Mucosa of descending colon (tissue), 3 donors: ENCODE measurements at places on chromosomes 11 and 22.

DNA sequence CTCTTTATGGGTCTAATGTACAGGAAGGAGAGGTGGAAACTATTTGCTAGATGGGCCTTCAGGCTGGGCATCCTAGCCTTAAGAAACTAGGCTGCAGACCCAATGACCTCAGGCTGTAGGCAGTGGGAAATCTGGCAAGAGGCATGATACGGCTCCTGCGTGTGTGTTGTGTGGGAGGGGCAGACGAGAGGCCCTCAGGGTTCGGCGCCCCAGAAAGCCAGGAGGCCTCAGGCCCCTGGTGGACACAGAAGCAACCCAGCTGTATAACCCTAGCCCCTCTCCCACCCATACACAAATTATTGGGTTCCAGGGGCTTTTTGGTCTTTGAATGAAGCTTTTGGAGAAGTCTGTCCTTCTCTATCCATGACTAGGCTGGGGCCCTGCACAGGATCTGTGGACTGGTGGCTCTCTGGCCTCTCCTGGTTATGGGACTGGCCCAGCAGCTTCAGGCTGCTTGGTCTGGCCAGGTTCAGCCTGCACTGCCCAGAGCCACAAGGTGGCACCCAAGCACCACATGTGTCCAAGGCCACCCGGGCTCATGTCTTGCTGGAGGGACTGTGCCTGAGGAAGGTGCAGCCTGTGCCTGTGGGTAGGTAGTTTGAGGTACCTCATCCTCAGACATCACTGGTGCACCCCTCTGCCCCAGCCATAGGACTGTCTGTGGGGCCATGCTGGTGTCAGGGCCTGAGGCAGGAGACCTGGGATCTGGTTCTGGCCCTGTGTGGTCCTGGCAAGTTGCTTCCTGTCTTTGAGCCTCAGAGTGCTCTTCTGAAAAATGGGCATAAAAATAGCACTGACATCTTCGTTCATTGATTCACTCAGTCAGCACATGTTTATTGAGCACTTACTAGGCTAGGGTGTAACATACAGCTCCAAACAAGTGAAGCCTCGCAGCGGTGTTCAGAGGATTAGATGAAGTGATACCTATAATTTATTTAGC lies 87.5 kb downstream of the RRM1 start:
- peak; percentile 75 for DNase-seq

DNA sequence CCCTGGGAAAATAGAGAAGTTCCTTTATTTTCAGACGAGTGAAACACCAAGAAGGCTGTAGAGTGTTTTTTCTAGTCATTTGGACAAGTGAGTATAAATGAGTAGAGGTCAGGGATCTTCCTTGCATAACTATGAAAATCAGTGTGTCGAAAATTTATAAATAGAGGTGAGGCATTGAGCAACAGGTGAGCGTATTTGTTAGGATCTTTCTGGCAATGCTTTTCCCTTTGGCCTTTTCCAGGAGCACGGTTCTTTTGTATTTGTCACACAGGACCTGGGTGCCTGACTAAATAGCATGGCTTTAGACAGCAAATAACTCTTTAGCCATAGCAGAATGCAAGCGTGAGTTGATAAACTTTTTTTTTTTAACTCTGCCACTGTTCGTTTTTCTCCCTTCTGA lies 19.6 kb upstream of the ARHGAP42 start:
- no peak for DNase-seq

- DNase-seq = no peak
Measured at GRCh38 chr11:2015025-2015424, 17.4 kb upstream of the H19 start.

- no peak for DNase-seq
Measured at GRCh38 chr22:22554587-22555284, 4.3 kb downstream of the PRAME start.

GRCh38 chr11:16857186-16857585 lies 118.7 kb downstream of the C11orf58 start:
- DNase-seq = no peak

- peak; percentile 65 for DNase-seq
Measured at GRCh38 chr11:2886191-2886894, 768 bp upstream of the CDKN1C start.

- no peak for DNase-seq
Measured at GRCh38 chr11:107675902-107676301, 36.0 kb downstream of the SLN start.

DNA sequence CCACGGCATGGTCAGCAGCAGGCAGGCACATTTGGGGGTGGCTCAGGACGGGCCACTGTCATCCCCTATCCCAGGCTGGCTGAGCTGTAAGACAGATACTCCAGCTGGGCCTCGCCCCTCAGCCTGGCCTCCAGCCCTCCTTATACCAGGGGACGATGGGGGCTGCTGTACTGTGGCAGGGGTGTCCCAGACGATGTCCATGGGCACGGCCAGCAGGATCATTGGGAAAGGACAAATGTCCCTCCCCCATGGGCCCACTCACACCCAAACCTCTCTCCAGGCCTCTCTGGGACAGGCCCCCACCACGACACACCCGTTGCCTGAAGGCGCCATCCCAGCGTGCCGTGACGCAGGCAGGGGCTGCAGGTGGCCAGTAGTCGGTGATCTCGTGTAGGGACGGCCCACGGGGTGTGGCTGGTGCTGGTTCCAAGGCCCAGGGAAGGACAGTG lies 1.5 kb upstream of the IL17REL start:
- DNase-seq = peak; percentile 25

DNA sequence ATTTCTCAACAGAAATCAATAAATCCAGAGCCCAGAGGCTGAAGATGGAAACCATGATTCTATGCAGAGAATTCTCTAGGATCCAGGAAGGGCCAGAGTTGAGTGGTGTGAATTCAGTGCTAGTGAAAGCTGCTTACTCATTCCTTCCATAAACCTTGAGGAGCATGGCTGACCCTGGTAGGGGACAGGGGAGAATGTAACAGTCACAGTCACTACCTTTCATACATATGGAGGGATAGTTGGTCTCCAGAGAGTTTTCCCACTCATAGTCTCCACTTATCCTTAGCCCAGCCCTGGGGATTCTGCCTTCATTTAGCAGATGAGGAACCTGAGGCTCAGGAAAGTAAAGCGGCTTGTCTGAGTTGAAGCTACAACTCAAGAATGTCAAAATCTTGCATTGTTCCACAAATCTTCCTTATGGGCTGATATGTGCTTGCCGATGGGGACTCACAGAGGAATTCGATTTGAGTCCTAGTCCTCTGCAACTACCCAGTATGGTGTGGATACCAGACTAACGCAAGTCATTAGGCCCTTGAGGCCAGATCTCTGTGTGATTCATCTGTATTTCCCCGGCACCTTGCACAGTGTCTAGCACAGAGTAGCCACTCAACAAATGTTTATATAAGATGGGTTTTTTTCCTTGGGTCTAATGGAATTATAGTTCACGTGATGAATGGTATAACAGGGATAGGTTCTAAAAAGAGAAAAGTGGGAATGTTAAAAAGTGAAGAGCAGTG lies 3.7 kb upstream of the ANAPC15 start:
- no peak for DNase-seq

DNA sequence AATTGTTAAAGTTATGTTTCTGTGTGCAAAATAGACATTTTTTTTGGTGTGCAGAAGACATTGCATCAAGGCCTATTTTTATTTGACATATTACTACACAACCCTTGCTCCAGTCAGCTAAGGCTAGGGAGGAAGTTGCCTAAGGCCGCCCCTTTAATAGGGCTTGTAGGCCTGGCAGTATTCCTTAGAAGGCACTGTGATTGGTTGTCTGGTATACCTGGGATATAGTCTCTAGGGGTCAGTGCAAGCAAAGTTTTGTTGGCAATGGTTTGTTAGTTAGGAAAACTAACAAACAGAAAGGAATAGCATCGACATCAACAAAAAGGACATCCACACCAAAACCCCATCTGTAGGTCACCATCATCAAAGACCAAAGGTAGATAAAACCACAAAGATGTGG lies 16.9 kb downstream of the CCDC15 start:
- peak; percentile 7 for DNase-seq

GRCh38 chr11:84164728-84165127 lies 878.6 kb upstream of the CCDC90B start:
- DNase-seq = no peak

GRCh38 chr11:64239662-64240434 lies 1.0 kb upstream of the FKBP2 start:
- DNase-seq = peak; percentile 46

DNA sequence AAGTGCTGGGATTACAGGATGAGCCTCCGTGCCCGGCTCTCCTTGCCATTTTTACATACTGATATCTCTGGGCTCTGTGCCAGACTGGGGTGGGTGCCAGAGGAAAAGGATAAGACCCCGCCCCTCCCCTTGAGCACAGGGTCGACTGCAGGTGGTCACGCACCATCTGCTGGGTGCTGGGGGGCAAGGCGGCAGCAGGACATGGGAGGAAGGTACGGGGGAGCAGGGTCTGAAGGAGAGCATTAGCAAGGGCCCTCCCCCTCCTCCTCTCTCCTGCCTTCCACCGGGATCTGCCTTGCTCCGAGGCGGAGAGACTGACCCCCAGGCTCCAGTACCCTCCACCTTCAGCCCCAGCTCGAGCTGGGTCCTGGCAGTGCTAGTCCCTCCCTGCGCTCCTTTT lies 9.7 kb upstream of the PGA3 start:
- no peak for DNase-seq

DNA sequence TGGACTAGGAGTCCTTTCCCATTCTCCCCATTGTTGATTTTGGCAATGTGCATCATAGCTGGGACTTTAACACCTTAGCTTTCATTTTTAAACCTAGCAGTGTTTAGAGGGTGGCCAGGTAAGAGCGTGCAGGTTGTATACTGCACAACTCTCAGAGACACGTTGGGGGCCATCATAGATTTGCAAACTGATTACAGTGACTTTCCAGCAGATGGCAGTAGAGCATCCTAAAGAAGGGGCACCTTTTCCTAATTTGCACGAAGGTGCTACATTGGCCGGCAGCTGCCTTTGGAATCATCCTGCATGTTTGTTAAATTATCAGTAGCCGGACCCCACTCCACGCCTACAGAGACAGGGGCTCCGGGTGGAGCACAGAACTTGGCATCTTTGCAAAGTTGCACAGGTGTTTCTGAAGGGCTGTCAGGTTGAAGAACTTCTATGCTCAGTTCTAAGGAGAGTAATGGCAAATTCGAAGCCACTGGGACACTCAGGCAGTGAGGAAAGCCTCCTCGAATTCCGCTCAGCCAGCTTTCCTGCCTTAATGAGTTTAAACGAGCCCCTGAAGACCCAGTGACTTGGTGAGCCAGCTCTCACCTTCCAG lies 7.7 kb downstream of the LHFPL7 start:
- no peak for DNase-seq

- DNase-seq = peak; percentile 41
Measured at GRCh38 chr22:45889539-45890350, 87.2 kb downstream of the WNT7B start.

GRCh38 chr11:11332141-11332710 lies 20.8 kb downstream of the CSNK2A3 start:
- no peak for DNase-seq

- DNase-seq = no peak
Measured at GRCh38 chr22:43342347-43343261, 568 bp downstream of the SCUBE1 start.

DNA sequence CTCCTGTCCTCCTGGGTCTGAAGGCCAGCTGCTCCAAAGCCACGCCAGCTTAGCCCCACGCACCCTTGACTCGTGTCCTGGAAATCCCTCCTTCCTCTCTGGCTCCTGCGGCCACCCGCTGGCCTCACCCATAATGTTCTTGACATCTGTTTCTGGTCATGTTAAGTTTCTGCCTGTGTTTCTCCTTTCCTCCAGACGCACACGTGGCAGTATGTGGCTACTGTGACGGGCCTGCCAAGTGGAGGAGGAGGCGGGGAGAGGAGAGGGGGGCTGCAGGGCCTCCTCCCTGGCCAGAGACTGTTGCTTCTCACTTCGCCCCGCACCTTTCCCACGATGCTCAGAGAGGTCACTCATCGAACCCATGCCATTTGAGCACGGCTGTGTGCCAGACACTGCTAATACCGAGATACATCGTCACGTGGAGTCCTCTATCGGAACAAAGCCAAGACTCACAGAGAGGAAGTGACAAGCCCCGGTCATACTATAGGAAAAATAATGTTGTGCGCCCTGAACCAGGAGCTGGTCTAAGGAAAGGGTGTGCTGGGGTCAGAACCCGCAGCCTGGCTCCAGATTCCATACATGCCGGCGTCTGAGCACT lies 11.5 kb downstream of the C1QTNF6 start:
- DNase-seq = peak; percentile 59

DNA sequence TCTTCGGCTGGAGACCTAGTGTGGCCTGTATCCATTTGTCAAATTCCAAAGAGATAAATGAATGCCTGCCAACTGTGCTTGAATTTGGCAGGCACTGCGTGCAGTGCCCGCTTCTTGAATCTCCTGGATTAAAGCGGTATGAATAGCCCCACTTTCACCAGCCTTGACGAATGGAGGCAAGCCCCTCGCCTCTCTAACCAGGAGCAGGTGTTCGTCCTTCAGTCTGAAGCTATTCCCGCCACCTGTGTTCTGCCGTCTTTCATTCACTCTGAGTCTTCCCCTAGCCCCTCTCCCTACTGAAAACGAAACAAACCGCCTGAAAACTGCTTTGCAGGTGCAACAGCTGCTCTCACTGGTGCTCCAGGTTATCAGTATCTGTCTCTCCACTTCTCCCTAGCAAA lies 11.2 kb downstream of the NLRP14 start:
- no peak for DNase-seq

GRCh38 chr11:103279821-103280220 lies 170.6 kb downstream of the DYNC2H1 start:
- no peak for DNase-seq

GRCh38 chr11:110613197-110613918 lies 98.9 kb downstream of the ARHGAP20 start:
- DNase-seq = no peak

- DNase-seq = no peak
Measured at GRCh38 chr22:49946612-49947295, 13.8 kb upstream of the PIM3 start.

- DNase-seq = no peak
Measured at GRCh38 chr11:83921447-83922192, 635.5 kb upstream of the CCDC90B start.

DNA sequence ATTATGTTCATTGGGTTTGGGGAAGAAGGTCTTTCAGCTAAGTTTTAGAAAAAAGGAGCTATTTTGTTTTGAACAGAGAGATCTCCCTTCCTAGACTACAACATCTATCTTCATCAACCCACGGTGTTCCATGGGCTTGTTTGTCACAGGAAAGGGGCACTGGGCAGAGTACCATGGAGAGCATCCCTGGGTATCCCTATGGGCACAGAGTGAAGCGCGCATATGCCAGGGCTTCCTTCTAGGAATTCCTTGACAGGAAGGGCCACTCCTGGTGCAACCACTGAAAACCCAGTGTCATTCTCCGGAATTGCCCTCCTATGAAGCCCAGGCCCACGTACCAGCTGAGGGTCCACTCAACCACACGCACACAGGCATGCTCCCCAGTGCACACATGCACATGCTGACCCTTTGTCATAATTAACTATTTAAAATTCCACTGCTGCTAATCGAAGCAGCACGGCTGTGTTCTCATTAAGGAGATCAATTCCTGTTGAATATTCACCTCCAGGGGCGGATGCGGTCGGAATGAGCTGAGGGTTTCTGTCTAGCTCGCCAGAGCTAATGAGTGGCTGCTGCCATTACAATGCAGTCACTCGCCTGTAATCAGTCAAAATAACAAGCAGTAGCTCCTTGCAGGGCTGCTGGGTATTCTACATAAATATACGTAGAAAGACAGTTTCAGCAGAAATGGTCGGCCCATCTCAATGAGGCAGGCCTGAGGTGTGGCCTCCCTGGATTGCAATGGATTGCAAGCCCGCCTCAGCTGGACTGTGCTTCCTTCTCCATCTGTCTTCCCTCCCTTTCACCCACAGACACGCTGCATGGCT lies 512.5 kb downstream of the OPCML start:
- DNase-seq = no peak
